ENCODE measurements at places on chromosomes 16 and 17.

DNA sequence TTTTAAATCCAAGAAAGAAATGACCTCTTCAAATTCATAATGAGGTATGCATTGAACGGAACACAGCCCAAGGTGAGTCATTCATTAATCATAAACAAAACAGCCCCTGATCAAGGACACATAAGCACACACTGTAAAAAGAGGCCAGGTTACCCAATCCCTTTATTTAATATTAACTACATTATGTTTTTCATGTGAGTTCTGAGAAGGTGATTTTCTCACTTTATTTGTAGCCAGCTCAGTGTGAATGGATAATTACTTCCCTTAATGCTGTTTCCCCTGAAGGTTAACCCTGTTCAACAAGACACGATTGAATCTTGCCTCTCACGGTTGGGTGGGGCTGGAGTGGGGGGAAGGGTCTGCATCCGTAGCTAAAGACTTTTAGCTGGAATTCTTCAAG is 257.3 kb upstream of the SALL1 start:
- DNase-seq = no peak

- DNase-seq = no peak
These were observed 6.8 kb upstream of the CLUH start for GRCh38 chr17:2718150-2718938.

DNA sequence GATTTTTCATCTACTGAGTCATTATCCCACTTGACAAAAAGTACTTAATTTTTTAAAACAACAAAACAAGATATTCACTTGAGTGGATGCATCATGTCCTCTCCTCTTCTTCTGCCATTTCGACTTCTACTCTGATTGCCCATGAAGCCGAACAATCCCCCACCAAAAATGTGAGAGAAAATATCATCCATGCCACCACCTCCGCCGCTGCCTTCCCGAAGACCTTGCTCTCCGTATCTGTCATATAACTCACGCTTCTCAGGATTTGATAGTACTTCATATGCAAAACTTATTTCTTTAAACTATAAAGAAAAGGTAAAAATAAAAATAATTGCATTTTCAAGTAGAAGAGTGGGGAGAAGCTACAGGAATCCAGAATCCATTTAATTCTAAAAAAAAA is 2.2 kb downstream of the DNAJA2 start:
- no peak for DNase-seq

GRCh38 chr16:71526111-71526631 is at the start of gene CHST4:
Gene CHST4 (plus strand): TSS chr16:71526426. CDS start chr16:71536678, 10,252 bp downstream.
- no peak for DNase-seq

- DNase-seq = no peak
These were observed 20.5 kb downstream of the MGAT5B start for GRCh38 chr17:76888661-76889060.

GRCh38 chr17:79160980-79161636 is 86.5 kb downstream of the ENGASE start:
- no peak for DNase-seq

DNA sequence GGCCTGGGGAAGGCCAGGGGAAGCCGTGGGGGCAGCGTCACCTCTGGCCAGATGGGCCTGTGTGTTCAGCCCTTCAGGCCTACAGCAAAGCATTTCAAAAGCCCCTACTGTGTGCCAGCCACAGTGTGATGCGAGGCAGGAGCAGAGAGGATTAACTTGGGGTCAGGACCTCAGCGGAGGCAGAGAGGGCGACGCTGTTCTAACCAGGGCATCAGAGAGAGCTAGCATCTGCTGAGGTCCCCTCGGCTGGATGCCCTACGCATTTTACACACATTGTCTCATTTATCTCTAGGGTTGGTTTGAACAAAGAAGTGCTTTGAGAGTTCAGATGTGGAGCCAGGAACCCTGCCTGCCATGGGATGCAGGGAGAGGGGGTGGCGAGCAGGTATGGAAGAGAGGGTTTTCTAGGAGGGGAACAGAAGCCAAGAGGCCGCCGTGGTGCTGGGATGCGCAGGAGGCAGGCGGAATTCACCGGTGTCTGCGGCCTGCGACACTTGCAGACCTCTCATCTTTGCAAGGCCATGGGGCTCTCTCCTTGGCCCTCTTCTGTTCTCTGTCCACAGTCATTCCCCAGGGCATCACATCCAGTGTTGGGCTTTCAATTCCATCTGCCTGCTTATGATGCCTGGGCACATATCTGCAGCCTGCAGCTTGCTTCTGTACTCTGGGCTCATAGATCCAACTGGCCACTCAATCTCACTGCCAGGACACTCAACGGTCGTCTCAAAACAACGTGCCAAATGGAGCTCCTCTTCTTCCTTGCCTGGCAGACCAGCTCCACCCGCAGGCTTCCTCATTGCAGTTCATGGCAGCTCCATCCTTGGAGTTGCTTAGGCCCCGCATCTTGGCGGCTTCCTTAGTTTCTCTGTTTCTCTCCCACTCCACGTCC is 8.1 kb upstream of the NKD1 start:
- peak; percentile 75 for DNase-seq

- DNase-seq = no peak
These were observed 24.8 kb upstream of the KDM6B start for GRCh38 chr17:7809086-7809790.

GRCh38 chr16:76577003-76577402 is 299.8 kb downstream of the CNTNAP4 start:
- DNase-seq = no peak

DNA sequence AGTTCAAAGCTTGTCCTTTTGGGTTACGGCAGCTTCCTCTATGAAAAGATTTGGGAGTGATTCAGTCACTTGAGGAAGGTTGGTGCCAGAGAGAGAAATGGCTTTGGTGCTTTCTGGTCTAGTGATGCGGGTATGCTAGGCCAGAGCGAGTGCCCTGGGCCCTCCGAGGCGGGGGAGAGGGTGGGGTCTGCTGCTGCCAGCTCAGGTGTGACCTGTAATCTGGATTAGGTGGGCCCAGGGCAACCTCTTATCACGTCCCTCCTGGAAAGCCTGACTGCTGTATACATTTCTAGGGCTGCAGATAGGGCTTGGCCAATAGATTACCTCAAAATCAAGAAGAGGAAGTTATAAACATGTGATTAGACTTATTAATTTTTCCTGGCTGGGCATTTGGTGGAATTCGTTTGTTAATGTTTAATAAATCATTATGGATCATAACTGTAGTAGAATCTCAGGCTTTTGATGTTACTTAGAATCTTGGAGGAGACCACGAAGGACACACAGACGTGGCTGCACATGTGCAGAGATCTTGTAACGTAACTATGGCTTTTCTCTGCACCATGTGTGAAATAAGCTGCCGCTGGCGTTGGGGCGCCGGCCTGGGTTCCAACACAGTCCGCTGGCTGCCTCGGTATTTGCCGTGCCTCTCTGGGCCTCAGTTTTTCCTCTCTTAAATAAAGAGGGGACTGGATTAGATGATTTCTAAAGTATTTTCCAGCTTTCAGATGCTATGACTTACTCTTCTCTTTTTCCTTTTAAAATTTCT is 1.2 kb downstream of the IRF8 start:
- DNase-seq = no peak

DNA sequence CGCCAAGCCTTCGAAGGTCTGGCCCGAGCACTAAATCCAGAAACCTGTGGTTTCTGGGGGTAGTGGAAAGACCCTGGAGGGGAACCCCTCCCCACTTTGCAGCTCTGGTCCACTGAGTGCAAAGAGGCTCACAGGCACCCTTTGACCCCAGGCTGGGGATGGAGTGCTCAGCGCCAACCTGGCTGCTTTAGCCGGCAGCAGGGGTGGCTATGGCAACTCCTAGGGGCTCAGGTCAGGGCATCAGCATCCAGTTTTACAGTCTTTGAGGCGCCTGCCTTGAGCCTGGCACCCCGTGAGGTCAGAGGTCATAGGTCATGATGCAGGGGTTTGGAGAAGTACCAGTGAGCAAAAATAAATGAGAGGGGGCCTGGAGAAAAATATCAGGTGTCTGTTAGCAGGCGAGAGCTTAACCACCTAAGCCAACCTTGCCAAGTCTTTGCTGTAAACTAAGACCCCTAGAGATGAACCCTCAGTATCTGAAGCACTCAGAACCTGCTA is 17.9 kb downstream of the CA7 start:
- DNase-seq = no peak

GRCh38 chr16:75420987-75421819 is 12.1 kb downstream of the CFDP1 start:
- DNase-seq = no peak
